ENCODE measurements at places on chromosomes 2 and 18. TPM values are rescaled to one million over a fixed set of nuclear protein-coding genes. Genes with fewer than 3 reads are reported as not detected.

DNA sequence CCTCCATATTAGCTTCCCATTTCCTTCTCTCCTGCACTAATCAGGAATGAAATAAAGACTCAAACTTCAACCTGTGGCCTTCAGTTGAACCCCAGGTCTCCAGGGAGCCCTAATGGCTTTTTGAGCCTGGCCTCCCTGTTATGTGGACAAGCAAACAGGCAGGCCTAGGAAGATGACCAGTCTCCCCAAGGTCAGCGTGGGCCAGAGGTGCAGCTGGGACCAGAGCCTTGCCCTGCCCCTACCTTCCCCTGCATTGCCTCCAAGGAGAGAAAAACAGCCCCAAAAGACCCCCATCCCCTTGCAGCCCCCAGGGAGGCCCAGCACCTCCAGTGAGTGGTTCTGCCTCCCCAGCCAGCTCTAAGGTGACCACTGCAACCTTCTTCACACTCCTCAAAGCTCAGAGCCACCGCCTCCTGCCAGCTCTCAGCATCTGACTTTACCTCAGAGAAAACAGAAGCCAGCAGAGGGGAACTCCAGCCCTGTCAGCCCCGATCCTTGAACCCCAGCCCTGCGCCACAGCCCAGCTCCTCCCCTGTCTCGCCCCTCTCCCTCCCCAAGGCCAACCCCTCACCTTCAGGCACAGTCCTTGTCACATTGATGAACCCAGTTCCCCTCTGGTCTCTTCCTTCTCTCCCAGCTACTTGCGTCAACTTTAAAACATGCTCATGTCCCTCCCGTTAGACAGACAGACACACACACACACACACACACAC lies 59.5 kb upstream of the ID2 start:
- no peak for DNase-seq

Gene ANKRD30B
- total RNA-seq, result not detected

DNA sequence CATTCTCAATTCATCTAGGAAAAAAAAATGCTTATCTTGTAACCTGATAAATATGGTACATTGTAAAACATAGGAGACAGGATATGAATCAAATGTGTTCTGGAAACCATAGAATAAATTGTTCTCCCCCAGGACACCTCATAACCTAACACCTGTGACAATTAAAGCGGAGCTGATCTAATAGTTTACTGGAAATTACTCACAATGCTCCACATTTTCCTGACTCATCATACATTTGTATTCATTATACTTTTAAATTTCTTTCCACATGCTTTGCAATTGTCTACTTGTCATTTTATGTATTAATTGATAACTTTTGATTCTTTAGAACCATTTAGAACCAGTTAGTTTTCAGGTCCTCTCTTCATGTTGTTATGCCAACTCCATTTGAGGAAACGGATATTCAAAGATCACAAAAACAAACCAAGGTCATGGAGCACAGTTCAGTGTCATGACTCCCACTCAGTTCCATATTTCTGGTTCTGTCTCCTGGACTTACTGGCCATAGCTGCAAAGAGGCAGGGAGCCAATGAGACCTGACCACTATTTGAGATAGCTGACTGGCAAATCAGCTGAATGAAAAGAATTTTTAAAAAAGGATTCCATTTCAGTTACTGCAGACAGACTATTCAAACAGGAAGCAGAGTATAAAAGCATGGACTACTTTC lies 128.5 kb downstream of the CALCRL start:
- DNase-seq, result no peak

DNA sequence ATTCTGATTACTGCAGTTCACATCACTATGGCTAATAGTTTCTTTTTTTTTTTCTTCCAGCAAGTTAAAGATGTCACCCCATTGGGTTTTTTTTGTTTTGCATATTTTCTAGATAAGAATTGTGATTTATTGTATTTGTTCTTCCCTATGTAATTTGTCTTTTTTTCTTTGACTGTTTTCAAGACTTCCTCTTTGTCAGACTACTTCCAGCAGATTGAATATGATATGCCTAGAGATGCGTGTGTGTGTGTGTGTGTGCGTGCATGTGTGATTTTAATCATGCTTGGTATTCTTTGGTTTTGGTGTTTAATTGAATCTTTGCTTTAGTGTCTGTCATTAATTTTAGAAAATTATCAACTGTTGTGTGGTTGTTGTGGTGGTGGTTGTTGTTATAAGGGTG lies 166.7 kb upstream of the SLC39A10 start:
- no peak for DNase-seq

Gene B3GNT7
- total RNA-seq, result 0.34 TPM

- DNase-seq, result no peak
Measured at GRCh38 chr2:150296770-150297546, 190.5 kb downstream of the RND3 start.

Gene AQP12A
- not detected for total RNA-seq

Gene PTPRM
- 21.3 TPM for total RNA-seq
